ENCODE measurements at places on chromosomes 16 and 17. TPM values are rescaled to one million over a fixed set of nuclear protein-coding genes. Genes with fewer than 3 reads are reported as not detected.

Gene KRTAP2-1
- not detected for total RNA-seq

Gene ZACN
- not detected for total RNA-seq

Gene PYY
- total RNA-seq = not detected

Gene KRTAP4-12
- total RNA-seq = not detected

Gene CACNG5
- not detected for total RNA-seq
